A673 (cell line): ENCODE measurements at places on chromosomes 4 and X. TPM values are rescaled to one million over a fixed set of nuclear protein-coding genes. Genes with fewer than 3 reads are reported as not detected.

Gene ATP6AP2
- total RNA-seq: 72.9 and 73.8 TPM in 2 replicates

DNA sequence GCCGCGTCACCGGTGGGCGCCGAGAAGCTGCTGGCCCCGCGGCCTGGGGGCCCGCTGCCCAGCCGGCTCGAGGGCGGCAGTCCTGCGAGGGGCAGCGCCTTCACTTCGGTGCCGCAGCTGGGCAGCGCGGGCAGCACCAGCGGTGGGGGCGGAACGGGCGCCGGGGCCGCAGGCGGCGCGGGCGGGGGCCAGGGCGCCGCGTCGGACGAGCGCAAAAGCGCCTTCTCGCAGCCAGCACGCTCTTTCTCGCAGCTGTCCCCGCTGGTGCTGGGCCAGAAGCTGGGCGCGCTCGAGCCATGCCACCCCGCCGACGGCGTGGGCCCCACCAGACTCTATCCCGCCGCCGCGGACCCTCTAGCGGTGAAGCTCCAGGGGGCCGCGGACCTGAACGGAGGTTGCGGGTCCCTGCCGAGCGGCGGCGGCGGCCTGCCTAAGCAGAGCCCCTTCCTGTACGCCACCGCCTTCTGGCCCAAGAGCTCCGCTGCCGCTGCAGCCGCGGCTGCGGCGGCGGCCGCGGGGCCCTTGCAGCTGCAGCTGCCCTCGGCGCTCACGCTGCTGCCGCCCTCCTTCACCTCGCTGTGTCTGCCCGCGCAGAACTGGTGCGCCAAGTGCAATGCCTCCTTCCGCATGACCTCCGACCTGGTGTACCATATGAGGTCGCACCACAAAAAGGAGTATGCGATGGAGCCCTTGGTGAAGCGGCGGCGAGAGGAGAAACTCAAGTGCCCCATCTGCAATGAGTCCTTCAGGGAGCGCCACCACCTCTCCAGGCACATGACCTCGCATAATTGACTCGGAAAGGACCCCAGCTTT is 5.6 kb downstream of the PRDM8 start:
- DNase-seq: no peak

DNA sequence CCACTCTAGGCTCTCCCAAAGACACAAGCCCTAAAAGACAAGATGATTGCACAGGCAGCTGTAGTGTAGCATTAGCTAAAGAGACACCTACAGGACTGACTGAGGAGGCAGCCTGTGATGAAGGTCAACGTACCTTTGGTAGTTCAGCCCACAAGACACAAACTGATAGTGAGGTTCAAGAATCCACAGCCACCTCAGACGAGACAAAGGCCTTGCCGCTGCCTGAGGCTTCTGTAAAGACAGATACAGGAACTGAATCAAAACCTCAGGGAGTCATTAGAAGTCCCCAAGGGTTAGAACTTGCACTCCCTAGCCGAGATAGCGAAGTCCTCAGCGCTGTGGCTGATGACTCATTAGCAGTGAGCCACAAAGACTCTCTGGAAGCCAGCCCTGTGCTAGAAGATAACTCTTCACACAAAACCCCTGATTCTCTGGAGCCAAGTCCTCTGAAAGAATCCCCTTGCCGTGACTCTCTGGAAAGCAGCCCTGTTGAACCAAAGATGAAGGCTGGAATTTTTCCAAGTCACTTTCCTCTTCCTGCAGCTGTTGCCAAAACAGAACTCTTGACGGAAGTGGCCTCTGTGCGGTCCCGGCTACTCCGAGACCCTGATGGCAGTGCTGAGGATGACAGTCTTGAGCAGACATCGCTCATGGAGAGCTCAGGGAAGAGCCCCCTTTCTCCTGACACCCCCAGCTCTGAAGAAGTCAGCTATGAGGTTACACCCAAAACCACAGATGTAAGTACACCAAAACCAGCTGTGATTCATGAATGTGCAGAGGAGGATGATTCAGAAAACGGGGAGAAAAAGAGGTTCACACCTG is 306.3 kb downstream of the ANK2 start:
- peak; percentile 94 for DNase-seq

DNA sequence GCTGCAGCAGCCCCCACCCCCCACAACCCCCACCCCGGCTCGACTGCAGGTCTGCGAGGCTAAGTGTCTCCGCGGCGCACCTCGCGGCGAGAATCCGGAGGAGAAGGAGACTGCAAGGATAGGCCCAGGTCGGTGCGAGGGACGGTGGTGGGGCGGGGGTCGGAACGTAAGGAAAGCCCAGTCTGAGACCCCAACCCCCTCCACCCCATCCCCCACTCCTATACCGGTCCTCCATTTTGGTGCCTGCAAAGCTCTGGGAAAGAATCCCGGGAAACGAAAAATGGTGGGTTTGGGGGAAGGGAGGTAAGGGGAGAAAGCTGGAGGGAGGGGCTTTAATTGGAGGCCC is 614 bp downstream of the BEX3 start:
- peak; percentile 43 for DNase-seq

DNA sequence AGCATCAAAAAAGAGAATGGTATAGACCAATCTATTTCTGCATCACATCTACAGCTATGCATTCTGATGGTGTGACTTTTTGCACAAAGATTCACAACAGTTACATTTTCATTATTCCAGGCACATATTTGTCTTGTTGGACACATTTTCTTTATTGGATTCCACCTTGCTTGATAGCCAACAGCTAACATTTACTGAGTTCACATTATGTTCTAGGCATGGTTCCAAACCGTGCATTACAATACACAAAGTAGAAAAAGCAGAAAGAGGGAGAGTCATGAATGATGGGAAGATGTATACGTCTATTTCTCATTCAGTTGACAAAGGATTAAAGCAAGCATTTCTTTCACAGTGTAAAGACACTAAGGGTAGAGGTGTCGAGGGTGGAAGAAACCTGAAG is 22.9 kb upstream of the CLGN start:
- DNase-seq: no peak

Gene SYNPO2
- 0.20 and 0.26 TPM in 2 replicates for total RNA-seq

Gene RIPPLY1
- total RNA-seq: not detected in 2 replicates

GRCh38 chr4:144347121-144347520 is 206.6 kb upstream of the GYPA start:
- no peak for DNase-seq

Gene RPA4
- 0.30 and 0.66 TPM in 2 replicates for total RNA-seq
